ENCODE measurements at places on chromosomes 2 and 18. TPM values are rescaled to one million over a fixed set of nuclear protein-coding genes. Genes with fewer than 3 reads are reported as not detected.

RNASEH1 gene
- 30.3 TPM for total RNA-seq

DNAH7 gene
- not detected for total RNA-seq

TUBA3E gene
- total RNA-seq: not detected

PSMA8 gene
- 0.30 TPM for total RNA-seq

GALNT3 gene
- 18.5 TPM for total RNA-seq

DNER gene
- total RNA-seq: not detected

ANKAR gene
- 10.4 TPM for total RNA-seq

CGREF1 gene
- total RNA-seq: not detected

DNA sequence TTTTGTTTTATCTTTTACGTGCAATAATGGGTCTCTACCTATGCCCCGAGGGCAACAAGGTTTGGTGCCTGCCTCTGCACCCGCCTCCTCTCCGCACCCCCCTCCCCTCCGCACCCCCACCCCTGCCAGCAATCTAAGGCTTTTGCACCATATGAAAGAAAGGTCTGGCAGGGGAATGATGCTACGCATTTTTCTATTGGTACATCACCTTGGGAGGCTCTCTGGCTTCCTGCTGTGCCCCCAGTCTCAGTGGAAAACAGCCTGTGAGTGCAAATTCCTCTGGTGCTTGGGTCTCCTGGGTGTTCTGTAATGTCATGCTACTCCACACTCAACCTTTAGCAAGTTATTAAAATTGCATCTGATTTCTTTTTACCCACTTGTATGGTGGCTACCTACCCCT is 161.3 kb upstream of the SMAD7 start:
- DNase-seq: no peak

- DNase-seq: no peak
Measured at GRCh38 chr18:62690236-62690815, 25.0 kb upstream of the PHLPP1 start.

GRCh38 chr2:169767243-169767888 is 31.3 kb upstream of the SSB start:
- peak; percentile 64 for DNase-seq

- no peak for DNase-seq
Measured at GRCh38 chr2:160613466-160614153, 120.0 kb upstream of the RBMS1 start.

DNA sequence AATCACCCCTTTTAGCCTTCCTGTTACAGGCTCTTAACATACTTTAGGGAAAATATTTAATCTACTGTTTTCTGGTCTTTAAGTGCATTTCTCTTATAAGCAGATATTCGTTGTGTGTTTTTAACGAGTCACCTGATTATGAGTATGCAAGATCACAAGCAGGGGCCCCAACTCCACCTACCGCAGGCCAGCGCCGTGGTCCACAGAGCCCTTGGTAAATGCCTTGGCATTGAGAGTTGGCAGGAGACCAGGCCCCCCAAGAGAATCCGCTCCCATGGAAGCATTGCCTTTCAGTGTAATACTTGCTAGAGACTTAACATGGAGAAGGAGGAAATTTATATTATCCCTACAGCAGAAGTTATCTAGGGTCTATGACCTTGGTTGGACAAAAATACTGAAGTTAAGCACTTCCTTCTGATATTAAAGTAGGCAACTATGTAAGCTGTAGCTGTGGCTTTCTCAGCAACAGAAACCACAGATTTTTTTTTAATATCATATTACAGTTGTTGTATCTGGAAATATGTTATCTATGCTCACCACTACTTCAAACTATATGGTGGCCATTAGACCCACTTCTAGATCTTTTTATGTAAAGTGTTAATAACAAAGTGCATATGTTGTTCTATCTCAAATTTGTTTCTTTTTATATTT is 241.8 kb upstream of the MGAT5 start:
- DNase-seq: no peak

GRCh38 chr2:232310121-232310520 is 68.4 kb upstream of the ALPP start:
- peak; percentile 60 for DNase-seq

DNA sequence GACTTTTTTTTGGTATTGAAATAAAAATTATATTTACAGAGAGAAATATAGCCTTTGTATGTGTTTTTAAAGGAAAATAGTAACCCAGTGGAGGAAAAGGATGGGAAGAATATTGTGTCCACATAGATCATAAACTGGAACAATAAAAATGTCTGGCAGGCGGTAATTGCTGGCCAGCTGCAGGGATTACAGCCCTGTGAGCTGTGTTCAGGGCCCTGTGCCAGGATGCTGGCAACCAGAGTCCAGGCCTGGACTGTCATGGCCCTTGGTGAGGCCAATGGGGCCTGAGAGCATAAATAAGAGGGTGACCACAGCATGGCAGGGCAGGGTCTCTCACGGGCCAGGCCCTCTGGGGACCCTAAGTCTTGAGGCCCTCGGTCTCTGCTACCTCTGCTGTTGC is 171.2 kb downstream of the ACOXL start:
- DNase-seq: no peak

- DNase-seq: peak; percentile 88
Measured at GRCh38 chr18:49814147-49814499, 790 bp upstream of the ACAA2 start.

DNA sequence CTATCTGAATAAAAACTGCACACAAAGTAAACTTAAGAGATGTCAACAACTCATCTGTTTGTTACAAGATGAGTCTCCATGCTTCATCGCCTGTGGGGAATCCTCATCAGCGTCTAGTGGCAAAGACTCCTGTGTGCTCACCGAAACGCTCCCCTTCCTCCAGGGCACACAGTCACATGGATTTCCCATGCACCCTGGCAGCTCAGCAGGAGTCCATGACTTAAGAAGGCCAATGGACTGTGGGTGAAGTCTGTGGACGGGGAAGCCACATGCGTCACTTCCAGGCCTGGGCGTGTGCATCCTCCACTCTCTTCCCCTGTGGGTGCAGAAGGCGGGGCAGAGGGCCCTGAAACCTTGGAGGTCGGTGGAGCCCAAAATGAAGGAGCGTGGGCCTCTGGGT is 41.1 kb downstream of the ID2 start:
- DNase-seq: no peak

DNA sequence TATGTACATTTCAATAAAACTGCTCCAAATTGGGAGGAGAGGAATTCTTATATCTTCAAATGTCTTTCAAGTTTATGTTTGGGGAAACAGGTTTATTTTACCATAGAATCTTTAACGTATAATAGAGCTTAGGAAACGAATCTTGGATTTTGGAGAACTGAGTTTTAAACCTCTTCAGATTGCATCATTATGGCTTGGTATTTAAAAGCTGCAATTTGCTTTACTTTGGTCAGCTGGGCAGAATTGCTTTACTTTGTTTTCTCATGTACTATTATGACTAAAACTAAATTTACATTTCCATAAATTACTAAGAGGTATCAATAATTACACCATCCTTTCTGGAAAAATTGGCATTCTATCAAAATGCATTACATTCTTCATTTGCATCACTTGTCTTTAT is 54.6 kb downstream of the BAZ2B start:
- no peak for DNase-seq

- no peak for DNase-seq
Measured at GRCh38 chr2:113078350-113078839, 10.6 kb downstream of the IL1F10 start.

- no peak for DNase-seq
Measured at GRCh38 chr2:120262761-120263428, 10.2 kb downstream of the RALB start.

DNA sequence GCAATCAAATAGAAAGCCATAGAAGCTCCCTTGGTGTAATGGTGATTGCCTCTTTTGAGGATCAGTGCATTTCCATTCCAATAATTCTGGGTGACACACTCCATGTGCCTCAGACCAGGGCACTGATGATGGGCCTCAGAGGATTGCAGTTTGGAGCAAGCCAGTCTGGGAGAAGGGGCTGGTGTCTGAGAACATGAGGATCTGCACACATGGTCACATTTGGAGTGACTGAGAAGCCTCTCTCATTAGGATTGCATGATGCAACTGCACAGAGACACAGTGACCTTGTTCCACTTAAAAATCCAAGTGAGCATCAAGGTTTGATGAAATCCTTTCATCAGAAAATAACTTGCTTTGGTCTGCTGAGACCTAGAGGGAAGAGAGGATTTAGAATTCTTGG is 216.4 kb downstream of the ANKRD30B start:
- DNase-seq: no peak

GRCh38 chr2:178072383-178073301 is at the start of gene PDE11A:
Gene PDE11A (minus strand): TSS chr2:178072777. CDS start chr2:178072437, 340 bp downstream.
- DNase-seq: no peak

DNA sequence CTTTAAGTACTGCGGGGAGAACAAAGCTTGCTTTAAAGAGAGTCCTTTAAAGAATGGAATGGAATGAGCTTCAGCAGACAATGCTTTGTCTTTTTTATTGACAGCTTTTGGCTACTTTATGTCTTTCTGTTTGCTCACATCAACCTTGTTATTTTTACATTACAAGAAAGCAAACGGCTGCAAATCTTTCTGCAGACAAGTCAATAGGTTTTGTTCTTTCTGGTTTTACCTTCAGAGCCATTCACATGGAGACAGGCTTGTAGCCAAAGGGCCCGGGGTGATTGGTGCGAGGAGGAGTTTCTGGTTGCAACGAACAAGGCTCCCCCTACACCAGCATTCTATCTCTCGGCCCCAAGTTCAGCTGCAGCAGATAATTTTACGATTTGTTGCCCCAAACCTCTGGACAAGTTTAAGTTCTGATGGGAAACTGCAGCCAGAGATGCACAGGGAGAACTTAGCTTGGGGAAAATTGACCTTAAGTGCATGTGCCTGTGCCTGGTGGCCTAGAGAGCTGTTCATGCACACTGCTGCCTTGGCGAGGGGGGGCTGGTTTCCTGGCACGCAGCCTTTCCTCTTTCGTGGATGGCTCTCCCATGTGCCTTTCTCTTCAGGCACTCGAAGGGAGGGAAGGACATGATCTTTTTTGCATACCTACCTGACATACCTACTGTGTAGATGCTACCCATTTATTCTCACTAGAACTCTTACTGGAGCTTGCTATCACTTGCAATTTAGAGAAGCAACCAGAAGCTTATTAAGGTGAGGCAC is 543.2 kb downstream of the DCDC2C start:
- no peak for DNase-seq

GRCh38 chr2:66827851-66828250 is 392.9 kb downstream of the MEIS1 start:
- no peak for DNase-seq
